ENCODE measurements at places on chromosomes 3 and 15.

- DNase-seq: no peak
Measured at GRCh38 chr3:124360563-124360962, 368.6 kb upstream of the ROPN1 start.

DNA sequence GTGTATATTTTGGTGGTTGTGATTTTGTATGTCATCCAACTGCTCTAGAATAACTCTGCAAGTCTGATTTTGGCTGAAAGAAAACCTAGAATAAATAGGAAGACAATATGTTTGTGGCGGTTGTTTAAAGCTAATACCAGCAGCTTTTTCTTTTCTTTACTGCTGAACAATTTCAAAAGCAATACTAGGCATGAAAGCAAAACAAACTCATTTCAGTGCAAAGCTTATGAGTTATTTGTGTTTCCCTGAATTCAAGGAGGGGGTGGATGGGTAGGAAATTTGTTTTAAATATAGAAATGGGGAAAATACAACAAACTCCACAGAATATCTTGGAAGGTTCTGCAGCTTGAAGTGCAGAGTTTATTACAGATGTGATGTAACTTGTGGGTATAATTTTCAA lies 1041.9 kb upstream of the NR2F2 start:
- no peak for DNase-seq

DNA sequence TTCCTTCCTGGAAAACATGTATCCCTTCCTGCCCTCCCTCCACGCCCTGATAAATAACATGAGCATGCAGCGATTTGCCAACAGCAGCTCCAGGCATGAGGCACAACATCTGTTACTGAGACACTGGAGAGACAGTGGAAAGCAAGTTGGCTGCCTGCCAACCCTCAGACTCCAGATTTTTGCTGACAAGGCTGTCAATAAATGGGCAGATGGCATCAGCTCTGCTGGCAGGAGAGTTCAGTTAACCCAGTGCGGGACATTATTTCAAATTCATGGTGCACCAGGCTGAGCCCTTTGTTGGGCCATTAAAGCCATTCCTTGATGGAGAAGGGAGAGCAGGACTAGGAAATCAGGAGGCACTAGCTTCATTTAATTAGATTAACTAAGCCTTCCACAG lies 293.3 kb downstream of the MEX3B start:
- peak; percentile 78 for DNase-seq

GRCh38 chr15:91854639-91854990 lies 1.1 kb downstream of the SLCO3A1 start:
- no peak for DNase-seq

Data from adipocyte (in vitro differentiated cells).